ENCODE measurements at places on chromosomes 11 and 22. TPM values are rescaled to one million over a fixed set of nuclear protein-coding genes. Genes with fewer than 3 reads are reported as not detected.

DNA sequence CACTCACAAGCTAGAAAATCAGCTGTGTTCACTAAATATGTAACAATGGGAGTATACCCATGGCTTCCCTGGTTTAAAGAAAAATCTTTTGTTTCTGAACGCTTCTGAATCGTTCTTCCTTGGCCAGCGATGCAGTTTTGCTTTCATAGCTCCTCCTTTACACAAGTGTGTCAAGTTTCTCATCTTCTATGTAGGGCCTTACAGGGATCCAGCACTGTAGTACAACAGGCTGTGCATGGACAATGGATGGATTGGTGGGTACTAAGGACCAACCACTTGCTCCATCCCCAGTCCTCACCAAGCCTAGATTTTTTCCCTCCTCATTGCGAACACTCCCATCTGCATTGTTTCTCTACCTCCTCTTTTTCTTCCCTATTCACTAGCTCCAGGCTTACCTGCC is 24.3 kb upstream of the POU2AF2 start:
- no peak overlapping the region for H3K4me3 ChIP-seq
- no peaks in the 10 kb centered on the region for H3K4me1 ChIP-seq
- H3K27me3 ChIP-seq: no peaks in the 10 kb centered on the region
- no peak overlapping the region for H3K27ac ChIP-seq
- no peaks in the 10 kb centered on the region for H3K36me3 ChIP-seq
- no peak for DNase-seq

LDLRAD3 gene
- 2.7 TPM for total RNA-seq

DNA sequence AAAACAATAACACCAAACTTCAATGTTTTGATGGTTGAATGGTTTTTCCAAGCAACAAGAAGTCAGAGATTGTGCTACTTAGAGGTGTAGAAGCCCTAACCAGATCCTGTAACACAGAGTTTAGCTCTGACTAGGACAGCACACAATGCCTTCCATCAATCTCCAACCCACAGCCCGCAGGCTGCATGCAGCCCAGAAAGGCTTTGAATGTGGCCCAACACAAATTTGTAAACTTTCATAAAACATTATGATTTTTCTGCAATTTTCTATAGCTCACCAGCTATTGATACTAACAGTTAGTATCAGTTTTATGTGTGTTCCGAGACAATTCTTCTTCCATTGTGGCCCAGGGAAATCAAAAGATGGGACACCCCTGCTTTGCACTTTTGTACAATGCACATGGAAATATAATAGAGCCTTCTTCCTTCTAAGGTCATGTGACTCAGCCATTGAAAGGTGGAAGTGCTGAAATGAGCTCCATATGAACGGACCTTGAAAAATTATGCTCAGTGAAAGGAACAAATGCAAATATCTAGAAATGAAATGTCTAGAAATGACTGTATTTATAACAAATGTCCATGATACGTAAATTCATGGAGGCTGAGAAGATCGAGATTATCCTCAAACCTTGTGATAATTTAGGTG is 47.6 kb upstream of the VPREB1 start:
- no peak overlapping the region for H3K27ac ChIP-seq
- no peak for DNase-seq

GRCh38 chr11:78350091-78350645 is 67.5 kb downstream of the GAB2 start:
- peak overlapping the region; percentile 81 for H3K27ac ChIP-seq
- H3K4me3 ChIP-seq: peak overlapping the region; percentile 25
- DNase-seq: peak; percentile 55
- no peaks in the 10 kb centered on the region for H3K27me3 ChIP-seq

C11orf87 gene
- under 0.01 TPM for total RNA-seq

GRCh38 chr11:11074686-11075335 is 217.0 kb upstream of the ZBED5 start:
- no peak overlapping the region for H3K4me3 ChIP-seq
- no peak for DNase-seq
- no peak overlapping the region for H3K27ac ChIP-seq

DNA sequence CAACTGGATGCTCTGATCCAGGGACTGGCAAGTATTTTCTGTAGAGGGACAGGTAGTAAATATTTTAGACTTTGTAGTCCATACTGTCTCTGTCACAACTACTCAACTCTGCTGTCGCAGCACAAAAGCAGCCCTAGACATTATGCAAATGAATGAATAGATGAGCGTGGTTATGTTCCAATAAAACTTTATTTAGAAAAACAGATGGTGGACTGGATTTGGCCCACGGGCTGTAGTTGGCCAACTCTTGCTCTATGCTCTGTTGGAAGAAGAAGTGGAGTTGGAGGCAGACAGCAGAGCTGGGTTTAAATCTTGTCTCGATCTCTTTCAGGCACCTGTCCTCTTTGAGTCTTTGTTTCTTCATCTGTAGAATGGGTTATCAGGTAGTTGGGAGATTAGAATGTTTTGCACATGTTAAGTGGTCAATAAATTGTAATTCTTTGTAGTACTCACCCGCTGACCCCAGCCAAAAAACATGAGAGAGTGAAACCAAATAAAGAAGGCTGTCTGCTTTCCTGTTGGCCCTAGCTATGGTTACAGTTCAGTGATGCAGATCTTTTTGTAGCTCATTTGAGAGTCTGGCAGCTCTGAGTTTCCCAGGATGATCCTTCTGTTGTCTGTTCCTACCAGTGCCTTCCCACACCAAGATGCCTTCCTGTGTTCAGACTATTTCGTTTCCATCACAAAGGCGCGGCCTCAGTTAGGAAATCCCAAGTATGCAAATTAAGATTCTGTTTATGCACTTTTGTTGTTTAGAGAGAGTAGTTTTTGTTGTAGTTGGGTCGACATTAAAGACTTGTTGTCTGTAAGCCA is 198.1 kb upstream of the SEZ6L start:
- no peaks in the 10 kb centered on the region for H3K36me3 ChIP-seq
- no peak overlapping the region for H3K4me3 ChIP-seq
- H3K27ac ChIP-seq: no peak overlapping the region
- H3K4me1 ChIP-seq: no peaks in the 10 kb centered on the region

DNA sequence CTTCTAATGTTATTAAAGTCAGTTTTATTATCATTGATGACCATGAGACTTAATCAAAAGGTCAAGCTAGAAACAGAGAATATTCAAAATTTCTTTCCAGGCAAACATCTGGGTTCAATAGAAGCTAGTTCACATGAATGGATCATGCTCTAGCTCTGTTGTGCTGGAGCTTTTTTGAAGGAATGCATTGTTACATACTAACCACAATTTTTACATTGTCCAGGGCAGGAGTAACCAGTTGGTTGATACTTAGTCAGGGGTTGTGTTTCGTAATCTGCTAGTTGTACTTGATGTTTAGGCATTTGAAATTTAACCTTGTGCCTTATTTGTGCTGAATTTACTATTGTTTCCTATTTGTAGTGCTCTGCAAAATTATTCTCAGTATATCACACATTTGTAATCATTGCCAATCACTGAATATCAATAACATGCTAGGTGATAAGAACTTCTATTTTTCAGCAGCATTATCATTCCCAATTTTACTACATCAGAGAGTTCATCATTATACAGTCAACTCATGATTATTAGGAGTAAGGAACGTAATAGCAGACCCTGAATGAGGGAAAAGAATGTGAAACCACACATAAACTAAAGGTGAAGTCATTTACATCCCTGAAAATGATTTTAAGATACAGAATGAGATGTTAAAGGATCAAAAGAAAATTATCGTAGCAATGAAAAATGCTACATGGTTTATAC is 23.2 kb downstream of the NF2 start:
- H3K4me1 ChIP-seq: peaks cover 32% of the 10 kb centered on the region
- H3K27ac ChIP-seq: peak overlapping the region; percentile 92
- peak; percentile 91 for DNase-seq
- H3K27me3 ChIP-seq: no peaks in the 10 kb centered on the region
- no peak overlapping the region for H3K4me3 ChIP-seq
- H3K36me3 ChIP-seq: peaks cover 1% of the 10 kb centered on the region

DNA sequence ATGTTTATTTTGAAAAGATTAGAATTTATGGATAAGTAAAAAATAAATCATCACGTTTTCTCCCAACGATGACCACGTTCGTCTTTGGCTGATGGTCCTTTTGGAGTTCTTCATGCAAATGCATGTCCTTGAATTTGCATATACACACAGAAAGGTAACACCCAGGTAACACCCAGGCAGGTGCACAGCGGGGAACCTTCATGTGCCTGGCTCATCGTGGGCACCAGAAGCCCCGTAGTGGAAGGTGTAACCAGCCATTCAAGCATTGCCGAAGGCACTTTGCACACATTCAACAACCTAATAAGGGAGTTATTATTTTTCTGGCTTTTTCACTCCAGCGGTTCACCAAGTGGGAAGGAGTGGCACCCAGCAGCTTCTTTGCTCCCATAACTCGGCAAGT is 404.6 kb downstream of the TBC1D22A start:
- DNase-seq: no peak
- H3K27ac ChIP-seq: no peak overlapping the region
- no peaks in the 10 kb centered on the region for H3K36me3 ChIP-seq
- H3K4me1 ChIP-seq: no peaks in the 10 kb centered on the region
- H3K4me3 ChIP-seq: no peak overlapping the region
- no peaks in the 10 kb centered on the region for H3K27me3 ChIP-seq

DNA sequence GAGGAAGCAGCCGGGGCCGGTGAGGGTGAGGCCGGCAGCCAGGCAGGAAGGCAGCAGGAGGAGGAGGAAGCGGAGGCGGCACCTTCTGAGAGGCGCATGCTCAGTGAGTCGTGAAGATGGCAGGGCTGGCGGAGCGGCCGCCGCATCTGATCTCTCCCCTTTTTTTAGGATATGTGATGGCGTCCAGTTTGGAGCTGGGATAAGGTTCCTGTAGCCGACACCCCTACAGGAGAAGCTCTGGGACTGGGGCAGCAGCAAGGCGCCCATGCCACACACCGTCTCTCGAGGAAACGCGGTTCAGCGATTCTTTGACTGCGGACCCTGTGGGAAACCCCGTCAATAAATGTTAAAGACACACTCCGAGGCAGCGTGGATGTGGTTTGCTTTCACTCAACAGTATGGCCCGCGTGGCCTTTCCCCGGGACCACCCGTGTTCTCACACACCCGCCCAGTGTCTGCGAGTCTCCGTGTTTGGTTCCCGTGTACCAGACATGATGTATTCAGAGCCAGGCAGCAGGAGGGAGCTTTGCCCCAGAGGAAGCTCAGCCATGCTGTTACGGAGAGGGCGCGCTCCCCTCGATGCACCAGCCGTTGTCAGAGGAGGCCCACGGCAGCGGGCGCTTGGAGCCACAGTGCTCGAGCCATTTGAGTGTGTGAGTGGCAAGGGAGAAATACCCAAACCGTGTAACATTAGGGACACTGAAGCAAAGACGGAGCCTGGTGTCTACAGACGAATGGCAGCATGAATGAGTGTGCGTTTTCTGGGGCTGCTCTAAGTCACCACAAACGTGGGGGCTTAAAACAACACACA is 27.7 kb upstream of the PARVB start:
- H3K4me3 ChIP-seq: no peak overlapping the region
- H3K36me3 ChIP-seq: peaks cover 52% of the 10 kb centered on the region
- DNase-seq: no peak
- H3K27me3 ChIP-seq: no peaks in the 10 kb centered on the region
- peaks cover 7% of the 10 kb centered on the region for H3K4me1 ChIP-seq

SLC35C1 gene
- total RNA-seq: 4.3 TPM

DNA sequence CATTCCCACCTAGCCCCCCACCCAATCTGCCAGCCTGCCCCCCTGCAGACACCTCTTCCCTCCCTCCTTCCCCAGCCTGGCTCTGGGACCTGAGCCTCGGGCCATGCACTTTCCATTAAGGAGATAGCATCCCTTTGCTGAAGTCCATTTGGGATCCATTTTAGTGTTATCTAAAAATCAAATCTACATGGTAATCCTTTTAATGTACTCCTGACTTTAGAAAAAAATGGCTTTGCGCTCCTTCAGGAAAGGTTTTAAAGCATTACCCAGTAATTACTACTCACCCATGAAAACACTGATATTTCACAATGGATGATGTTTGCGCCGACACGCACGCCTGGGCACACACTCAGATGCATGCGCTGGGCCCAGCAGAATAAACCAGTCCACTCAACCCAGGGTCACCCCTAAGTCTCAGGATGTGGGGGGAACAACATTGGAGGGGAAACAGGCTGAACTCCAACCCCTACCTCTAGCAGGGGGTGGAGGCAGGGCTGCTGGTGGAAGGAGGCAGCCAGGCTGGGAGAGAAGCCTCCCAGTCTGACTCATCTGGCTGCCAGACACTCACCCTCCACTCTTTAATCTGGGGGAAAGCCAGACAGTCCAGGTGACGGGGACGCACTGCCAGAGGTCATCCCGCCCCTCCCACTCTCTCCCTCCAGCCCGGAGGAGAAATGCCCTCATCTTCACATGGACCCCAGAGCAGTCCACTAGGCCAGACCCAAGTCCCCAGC is 29.8 kb downstream of the LMO1 start:
- DNase-seq: peak; percentile 27
- no peaks in the 10 kb centered on the region for H3K36me3 ChIP-seq
- H3K27ac ChIP-seq: no peak overlapping the region
- H3K4me1 ChIP-seq: no peaks in the 10 kb centered on the region
- H3K27me3 ChIP-seq: peaks cover 15% of the 10 kb centered on the region

DNA sequence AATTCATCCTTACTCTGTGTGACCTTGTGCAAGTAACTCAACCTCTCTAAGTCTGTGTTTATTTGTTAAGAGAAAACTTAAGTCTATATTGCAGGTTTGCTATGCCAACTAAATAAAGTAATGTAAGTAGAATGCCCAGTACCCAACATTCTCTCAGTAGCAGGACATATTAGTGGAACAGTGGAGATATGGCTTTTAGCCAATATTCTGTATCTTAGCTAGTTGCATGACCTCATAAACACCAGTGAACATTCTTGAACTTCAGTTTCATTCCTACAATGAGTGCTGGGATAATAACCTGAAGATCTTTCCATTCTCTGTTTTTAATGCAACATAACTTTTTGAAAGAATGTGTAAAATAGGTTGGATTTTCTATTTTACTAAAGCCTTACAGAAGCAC is 77.0 kb downstream of the RAB38 start:
- H3K36me3 ChIP-seq: no peaks in the 10 kb centered on the region
- DNase-seq: no peak
- no peaks in the 10 kb centered on the region for H3K27me3 ChIP-seq
- H3K4me3 ChIP-seq: no peak overlapping the region
- H3K27ac ChIP-seq: no peak overlapping the region

GRCh38 chr11:102610200-102610599 is 14.9 kb downstream of the MMP20 start:
- H3K27ac ChIP-seq: no peak overlapping the region
- no peaks in the 10 kb centered on the region for H3K4me1 ChIP-seq
- no peak overlapping the region for H3K4me3 ChIP-seq
- DNase-seq: no peak
- no peaks in the 10 kb centered on the region for H3K36me3 ChIP-seq

ADAMTS8 gene
- total RNA-seq: under 0.01 TPM

SLC37A2 gene
- total RNA-seq: 0.72 TPM

DNA sequence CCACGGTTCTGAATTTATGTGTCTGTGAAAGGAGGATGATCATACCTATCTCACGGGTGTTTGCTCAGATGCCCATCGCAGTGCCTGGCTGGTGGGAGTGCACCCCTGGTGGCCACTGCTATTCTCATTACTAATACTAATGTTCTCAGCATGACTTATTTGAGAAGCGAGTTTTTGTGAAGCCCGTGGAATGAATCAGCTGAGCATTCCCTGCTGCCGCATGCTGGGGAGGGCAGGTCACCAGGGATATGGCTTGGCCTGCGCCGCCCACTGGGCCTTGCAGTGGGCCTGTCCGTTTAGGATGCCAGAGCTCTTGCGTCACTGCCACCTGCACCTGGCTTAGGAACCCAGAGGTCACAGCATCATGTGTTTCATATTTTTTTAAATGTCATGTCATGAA is 16.9 kb downstream of the CTTN start:
- no peak overlapping the region for H3K4me3 ChIP-seq
- peak; percentile 96 for DNase-seq
- peak overlapping the region; percentile 11 for H3K27ac ChIP-seq

- H3K36me3 ChIP-seq: no peaks in the 10 kb centered on the region
- H3K27me3 ChIP-seq: no peaks in the 10 kb centered on the region
- no peak overlapping the region for H3K4me3 ChIP-seq
- no peak for DNase-seq
- H3K27ac ChIP-seq: no peak overlapping the region
These were observed 40.1 kb downstream of the MUC5B start for GRCh38 chr11:1263010-1263409.

LINC01488 gene
- not detected for total RNA-seq

Data from IMR-90 (cell line).